ENCODE measurements at places on chromosomes 2 and 18. TPM values are rescaled to one million over a fixed set of nuclear protein-coding genes. Genes with fewer than 3 reads are reported as not detected.
A peak's percentile ranks its signal among the peaks of the same experiment; 100 is the strongest.

Gene TLX2
- not detected for total RNA-seq

Gene FAM237A
- total RNA-seq = not detected

Gene RIF1
- total RNA-seq = 24.8 TPM

Gene REL
- total RNA-seq = 2.1 TPM

Gene EIF2AK3
- 15.9 TPM for total RNA-seq

Gene MERTK
- total RNA-seq = under 0.01 TPM

Gene CTLA4
- not detected for total RNA-seq

GRCh38 chr18:49911427-49911826 is 98.1 kb upstream of the ACAA2 start:
- no peak for DNase-seq

- no peak for DNase-seq
These were observed 324.6 kb downstream of the CCDC178 start for GRCh38 chr18:33115917-33116316.

GRCh38 chr2:160376576-160376975 is 117.0 kb downstream of the RBMS1 start:
- peak; percentile 67 for DNase-seq

DNA sequence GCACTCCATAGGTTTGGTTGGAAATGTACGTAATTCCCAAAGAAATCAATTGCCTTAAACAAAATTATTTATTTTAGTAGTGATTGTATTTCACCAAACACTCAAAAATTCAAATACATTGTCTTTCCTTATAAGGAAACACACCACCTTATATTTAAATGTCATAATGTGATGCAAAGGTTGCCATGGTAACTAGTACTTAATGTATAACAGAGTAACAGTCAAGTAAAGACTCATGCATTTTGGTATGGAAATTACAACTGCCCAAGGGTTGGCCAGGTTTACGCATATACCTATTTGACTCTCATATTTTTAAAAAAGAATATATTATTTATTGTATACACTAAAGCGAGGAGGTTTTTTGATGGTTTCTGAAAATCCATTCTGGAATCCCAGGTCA is 231.2 kb downstream of the TCF4 start:
- no peak for DNase-seq

- DNase-seq = no peak
These were observed 91.5 kb upstream of the BCL11A start for GRCh38 chr2:60644951-60645350.

DNA sequence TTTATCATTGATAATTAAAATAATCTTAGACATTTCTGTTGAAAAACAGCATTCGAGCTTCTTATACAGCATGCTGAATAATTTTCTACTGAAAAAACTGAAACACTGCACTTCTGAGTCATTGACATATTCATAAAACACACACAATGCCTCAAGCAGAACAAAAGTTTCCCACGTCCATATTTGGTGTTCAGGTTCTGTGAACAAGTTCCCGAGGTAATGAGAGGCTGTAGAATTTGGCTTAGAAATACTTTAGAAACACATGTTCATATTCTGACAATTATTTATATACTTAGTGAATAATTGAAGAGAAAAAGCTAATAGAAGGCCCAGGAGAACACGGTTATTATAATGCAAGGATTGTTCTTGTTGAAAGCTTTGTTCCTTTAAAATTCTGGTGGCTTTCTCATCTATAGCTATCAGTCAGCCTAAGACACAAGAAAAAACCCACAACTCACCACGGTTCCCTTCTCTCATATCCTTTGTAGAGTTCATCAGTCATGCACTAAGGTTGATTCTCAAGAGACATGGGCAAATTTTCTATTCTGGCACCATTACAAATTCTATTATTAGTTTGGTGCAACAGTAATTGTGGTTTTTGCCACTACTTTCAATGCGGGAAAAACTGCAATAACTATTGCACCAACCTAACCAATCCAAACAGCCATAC is 194.4 kb downstream of the TMX3 start:
- peak; percentile 45 for DNase-seq

GRCh38 chr2:70440621-70441020 is 113.0 kb downstream of the TGFA start:
- DNase-seq = no peak

DNA sequence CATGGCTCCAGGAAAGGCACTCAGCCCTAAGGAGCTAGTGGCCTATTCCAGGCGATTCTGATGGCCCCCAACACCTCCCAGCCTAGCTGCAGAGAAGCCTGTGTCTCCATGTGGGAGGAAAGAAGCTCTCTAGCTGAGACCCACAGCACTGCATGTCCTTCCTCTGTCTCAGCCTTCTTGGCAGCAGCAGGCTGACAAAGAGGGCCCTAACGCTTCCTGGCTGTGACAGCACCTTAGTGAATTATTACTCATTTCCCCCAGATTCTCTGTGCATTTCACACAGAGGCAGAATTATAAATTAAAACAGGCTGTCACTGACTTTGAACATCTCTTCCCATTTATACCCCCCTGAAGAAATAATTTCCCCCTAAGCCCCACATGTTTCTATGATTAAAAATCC is 206.8 kb downstream of the CLIP4 start:
- peak; percentile 75 for DNase-seq

- DNase-seq = no peak
These were observed 59.1 kb upstream of the WIPF1 start for GRCh38 chr2:174656676-174657176.

- DNase-seq = peak; percentile 5
These were observed 131.5 kb downstream of the UXS1 start for GRCh38 chr2:106062627-106063026.
